Ovary (tissue), 10 donors: ENCODE measurements at places on chromosomes 1 and 21.

GRCh38 chr1:5969168-5969567 lies 23.1 kb downstream of the NPHP4 start:
- H3K4me3 ChIP-seq, result no peak overlapping the region
- DNase-seq, result no peak
- H3K36me3 ChIP-seq, result no peaks in the 10 kb centered on the region
- H3K4me1 ChIP-seq, result peaks cover 9% of the 10 kb centered on the region
- no peaks in the 10 kb centered on the region for H3K27me3 ChIP-seq

GRCh38 chr21:43669828-43670605 lies 10.7 kb downstream of the RRP1B start:
- no peak overlapping the region for H3K4me3 ChIP-seq
- H3K36me3 ChIP-seq, result no peaks in the 10 kb centered on the region
- H3K4me1 ChIP-seq, result no peaks in the 10 kb centered on the region
- no peak overlapping the region for H3K27ac ChIP-seq
- no peak for DNase-seq
- no peaks in the 10 kb centered on the region for H3K27me3 ChIP-seq

GRCh38 chr1:36162680-36163239 lies 6.8 kb downstream of the MAP7D1 start:
- no peak overlapping the region for H3K27ac ChIP-seq
- H3K4me3 ChIP-seq, result no peak overlapping the region
- peaks cover 28% of the 10 kb centered on the region for H3K4me1 ChIP-seq
- H3K27me3 ChIP-seq, result no peaks in the 10 kb centered on the region
- H3K36me3 ChIP-seq, result no peaks in the 10 kb centered on the region

- H3K27me3 ChIP-seq, result no peaks in the 10 kb centered on the region
- no peak overlapping the region for H3K27ac ChIP-seq
- H3K36me3 ChIP-seq, result no peaks in the 10 kb centered on the region
- H3K4me1 ChIP-seq, result no peaks in the 10 kb centered on the region
- H3K4me3 ChIP-seq, result no peak overlapping the region
These were observed 138.4 kb upstream of the DSCAM start for GRCh38 chr21:40985370-40985769.

DNA sequence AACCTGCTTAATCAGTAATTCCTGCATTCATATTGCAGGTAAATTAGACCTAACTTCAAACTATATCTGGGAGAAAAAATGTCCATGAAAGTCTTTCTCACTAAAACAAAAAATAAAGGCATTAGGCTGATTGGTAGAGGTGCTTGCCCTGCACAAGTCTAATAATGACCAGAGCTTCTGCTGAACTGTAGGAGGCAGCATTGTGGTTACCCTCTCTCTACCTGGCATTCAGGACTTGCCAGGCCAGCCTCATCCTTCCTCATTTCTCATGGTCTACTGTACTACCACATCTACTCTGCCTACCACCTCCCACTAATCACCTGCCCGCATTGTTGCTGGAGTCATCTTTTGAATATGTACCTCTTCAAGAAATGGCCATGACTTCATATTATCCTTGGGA lies 60.8 kb upstream of the KRTAP11-1 start:
- no peaks in the 10 kb centered on the region for H3K27me3 ChIP-seq
- no peaks in the 10 kb centered on the region for H3K4me1 ChIP-seq
- no peak for DNase-seq
- H3K36me3 ChIP-seq, result no peaks in the 10 kb centered on the region
- no peak overlapping the region for H3K4me3 ChIP-seq

- H3K4me3 ChIP-seq, result peak overlapping the region; percentile 79
- DNase-seq, result peak; percentile 31
- no peaks in the 10 kb centered on the region for H3K27me3 ChIP-seq
- peak overlapping the region; percentile 99 for H3K27ac ChIP-seq
- H3K36me3 ChIP-seq, result no peaks in the 10 kb centered on the region
These were observed 2.4 kb downstream of the BTG2 start for GRCh38 chr1:203307641-203308126.

DNA sequence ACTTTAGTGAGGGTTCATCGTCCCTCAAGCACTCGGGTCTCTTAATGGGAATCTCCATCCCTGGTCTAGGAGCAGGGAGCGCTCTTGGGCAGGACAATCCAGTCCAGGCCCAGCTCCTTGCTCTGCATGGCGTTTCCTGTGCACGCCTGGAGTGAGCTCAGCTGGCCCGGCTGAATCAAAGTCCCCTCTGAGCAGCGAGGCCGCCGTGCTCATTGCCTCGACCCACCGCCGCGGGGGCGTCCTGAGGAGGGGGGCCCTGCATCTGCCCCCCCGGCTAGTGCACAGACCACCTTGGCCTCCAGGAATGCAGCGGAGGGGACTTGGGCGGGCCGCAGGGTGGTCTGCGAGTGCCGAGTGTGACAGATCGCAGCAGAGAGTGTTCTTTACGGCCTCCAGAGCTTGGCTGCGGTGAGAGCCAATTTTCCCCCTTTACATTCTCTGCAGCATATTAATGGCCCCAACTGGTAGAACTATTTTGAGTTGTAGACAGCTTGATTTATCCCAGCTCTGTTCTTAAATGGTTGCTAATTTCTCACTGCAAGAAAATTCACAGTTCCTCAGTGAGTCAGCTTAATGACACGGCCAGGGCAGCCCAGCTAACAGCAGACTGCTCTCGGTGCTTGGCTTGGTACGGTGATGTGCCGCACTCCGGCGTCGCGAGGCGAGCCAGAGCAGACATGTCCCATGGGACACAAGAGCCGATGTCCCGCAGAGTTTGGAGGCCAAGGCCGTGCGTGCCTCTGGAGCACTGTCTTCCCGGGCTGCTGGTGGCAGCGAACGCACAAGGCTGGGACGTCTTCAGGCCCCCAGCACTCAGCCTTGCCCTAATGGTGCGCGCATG lies 39.8 kb downstream of the SNAP47 start:
- no peak overlapping the region for H3K4me3 ChIP-seq
- no peaks in the 10 kb centered on the region for H3K4me1 ChIP-seq
- H3K27ac ChIP-seq, result no peak overlapping the region
- peak; percentile 31 for DNase-seq

GRCh38 chr1:1273512-1274298 lies at the start of gene UBE2J2:
TSS of gene UBE2J2 (minus strand) at chr1:1273854. CDS start at chr1:1267992, 5,862 bp downstream.
- DNase-seq, result peak; percentile 93
- peak within 1 kb of the TSS; percentile 40 for H3K27ac ChIP-seq
- H3K27me3 ChIP-seq, result no peaks in the 10 kb centered on the region

GRCh38 chr1:232596666-232597303 lies 33.1 kb downstream of the SIPA1L2 start:
- no peaks in the 10 kb centered on the region for H3K27me3 ChIP-seq
- no peaks in the 10 kb centered on the region for H3K36me3 ChIP-seq
- no peak overlapping the region for H3K27ac ChIP-seq
- DNase-seq, result no peak

DNA sequence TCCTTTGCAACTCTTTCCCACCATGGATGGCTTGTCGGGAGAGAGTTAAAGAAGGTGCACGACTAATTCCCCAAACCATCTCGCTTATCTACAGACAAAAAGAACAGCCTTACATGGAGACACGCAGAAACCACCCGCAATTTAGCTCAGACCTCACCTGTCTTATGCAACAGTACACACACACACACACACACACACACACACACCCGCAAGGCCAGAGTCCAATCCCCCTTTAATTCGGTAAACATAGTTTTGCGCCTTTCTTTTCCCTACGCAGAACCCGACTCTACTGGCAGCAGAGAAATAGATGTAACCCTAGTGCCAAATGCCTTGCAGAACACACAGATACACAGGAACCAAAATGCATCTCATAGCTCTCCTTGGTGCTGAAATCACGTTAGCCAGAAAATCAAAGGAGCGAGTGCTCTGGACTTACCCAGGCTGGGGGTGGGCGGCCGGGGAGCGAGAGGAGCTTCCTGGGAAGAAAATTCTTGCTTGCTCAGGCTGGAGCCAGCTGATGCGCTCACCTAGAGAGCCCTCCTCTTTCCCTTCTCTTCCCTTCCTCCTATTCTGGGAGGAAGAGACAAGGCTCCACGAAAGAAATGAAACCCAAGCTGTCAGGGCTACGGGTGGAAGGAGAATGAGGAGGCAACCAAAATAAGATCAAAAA lies 470 bp downstream of the TNR start:
- no peak for DNase-seq
- H3K36me3 ChIP-seq, result no peaks in the 10 kb centered on the region
- H3K4me1 ChIP-seq, result no peaks in the 10 kb centered on the region

GRCh38 chr1:230696722-230697437 lies 17.0 kb downstream of the AGT start:
- no peak overlapping the region for H3K4me3 ChIP-seq
- no peaks in the 10 kb centered on the region for H3K4me1 ChIP-seq
- no peaks in the 10 kb centered on the region for H3K27me3 ChIP-seq
- H3K36me3 ChIP-seq, result no peaks in the 10 kb centered on the region
